DMS79 (cell line): ENCODE measurements at places on chromosomes 12 and 14.
A peak's percentile ranks its signal among the peaks of the same experiment; 100 is the strongest.

DNA sequence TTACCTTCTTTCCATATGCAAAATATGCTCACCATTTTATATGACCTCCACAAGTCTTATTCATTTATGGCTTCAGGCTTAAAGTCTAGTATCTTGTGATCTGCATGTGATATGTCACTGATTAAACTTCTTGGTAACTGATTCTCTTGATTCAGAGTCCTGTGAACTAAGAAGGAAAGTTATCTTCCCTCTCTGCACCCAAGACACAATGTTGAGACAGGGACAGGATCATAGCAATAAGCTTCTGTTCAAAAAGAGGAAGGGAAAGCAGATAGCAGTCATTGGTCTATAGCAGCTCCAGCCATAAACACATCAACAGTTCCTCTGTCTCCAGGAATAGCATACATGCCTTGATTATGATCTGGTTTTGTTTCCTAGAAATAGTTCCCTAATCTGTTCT, 103.1 kb downstream of the UNC79 start:
- DNase-seq = no peak

- no peak for DNase-seq
Measured at GRCh38 chr14:104917116-104917515, 7.6 kb upstream of the PLD4 start.

GRCh38 chr14:104722938-104723650, 935 bp upstream of the ADSS1 start:
- DNase-seq = no peak

DNA sequence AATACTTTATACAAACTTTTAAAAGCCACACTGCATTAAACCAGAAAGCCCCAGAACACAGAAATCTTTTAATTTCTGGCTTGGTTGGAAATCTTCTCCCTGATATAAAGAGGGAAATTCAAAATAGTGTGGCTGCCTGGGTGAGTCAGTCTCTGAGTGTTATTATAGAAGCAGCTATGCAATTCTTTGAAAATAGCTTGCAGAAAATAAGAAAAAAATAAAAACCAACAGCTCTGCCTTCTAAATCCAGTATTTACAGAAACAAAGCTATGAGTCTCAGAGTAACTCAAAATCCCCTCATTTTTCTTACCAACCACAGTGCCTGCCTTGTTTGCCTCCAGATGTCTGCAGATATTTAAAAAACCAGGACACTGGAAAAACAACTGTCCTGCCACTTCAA, 68.6 kb upstream of the FERMT2 start:
- DNase-seq = no peak

- DNase-seq = no peak
Measured at GRCh38 chr12:58361056-58361455, 419.7 kb downstream of the ATP23 start.

GRCh38 chr14:97077253-97077653, 280.1 kb downstream of the VRK1 start:
- DNase-seq = peak; percentile 74
